Lung microvascular endothelial cell (primary cell): ENCODE measurements at places on chromosomes 6 and 20. TPM values are rescaled to one million over a fixed set of nuclear protein-coding genes. Genes with fewer than 3 reads are reported as not detected.

Gene FHL5
- total RNA-seq, result not detected in 2 replicates

Gene OPN5
- total RNA-seq, result not detected in 2 replicates

Gene C6orf58
- not detected in 2 replicates for total RNA-seq

Gene CRYBG1
- total RNA-seq, result 5.0 and 7.4 TPM in 2 replicates

Gene PI3
- not detected in 2 replicates for total RNA-seq

Gene REM1
- total RNA-seq, result under 0.01 TPM in 1 of 2 replicates, not detected in the other

Gene HLA-A
- 536 and 593 TPM in 2 replicates for total RNA-seq

Gene ATP6V1G2
- total RNA-seq, result 0.20 and 0.22 TPM in 2 replicates

Gene ITPR3
- total RNA-seq, result 6.7 and 16.8 TPM in 2 replicates

Gene ASXL1
- 27.9 and 42.5 TPM in 2 replicates for total RNA-seq

Gene KIF6
- total RNA-seq, result under 0.01 and 0.40 TPM in 2 replicates

Gene POU5F1
- total RNA-seq, result not detected in 2 replicates

Gene LGSN
- not detected in 2 replicates for total RNA-seq

Gene LY6G5C
- 1.4 and 1.7 TPM in 2 replicates for total RNA-seq

Gene C6orf15
- total RNA-seq, result not detected in 2 replicates

Gene ARFGEF3
- 1.8 and 2.0 TPM in 2 replicates for total RNA-seq

Gene DUSP15
- 0.65 and 0.79 TPM in 2 replicates for total RNA-seq

Gene FAM50B
- 4.8 and 7.5 TPM in 2 replicates for total RNA-seq

Gene CCDC170
- under 0.01 TPM in 1 of 2 replicates, not detected in the other for total RNA-seq

Gene NKX2-2
- not detected in 2 replicates for total RNA-seq

Gene SIRPG
- not detected in 2 replicates for total RNA-seq
